ENCODE measurements at places on chromosomes 7 and 10.

DNA sequence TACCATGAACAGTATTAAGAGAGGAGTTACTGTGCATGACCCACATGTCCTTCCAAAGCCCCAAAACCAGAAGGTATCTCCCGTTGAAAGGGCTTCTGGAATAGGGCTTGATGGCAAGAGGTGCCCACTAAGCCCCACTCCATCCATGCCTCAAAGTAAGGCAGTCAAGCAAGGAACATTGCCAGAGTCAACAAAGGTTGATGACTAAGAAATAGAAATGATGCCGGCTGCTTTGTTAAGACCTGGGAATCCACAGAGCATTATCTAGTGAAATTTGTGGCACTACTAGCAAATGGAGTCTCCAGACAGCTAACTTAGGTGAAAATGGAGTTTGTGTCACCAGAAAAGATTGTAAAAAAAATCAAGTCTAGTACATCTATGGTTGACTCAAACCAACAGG lies 6.2 kb downstream of the SFR1 start:
- DNase-seq = no peak

- DNase-seq = no peak
Observed at GRCh38 chr10:109593682-109594081, 329.6 kb downstream of the XPNPEP1 start.

- DNase-seq = no peak
Observed at GRCh38 chr10:86413046-86413728, 46.6 kb upstream of the GRID1 start.

DNA sequence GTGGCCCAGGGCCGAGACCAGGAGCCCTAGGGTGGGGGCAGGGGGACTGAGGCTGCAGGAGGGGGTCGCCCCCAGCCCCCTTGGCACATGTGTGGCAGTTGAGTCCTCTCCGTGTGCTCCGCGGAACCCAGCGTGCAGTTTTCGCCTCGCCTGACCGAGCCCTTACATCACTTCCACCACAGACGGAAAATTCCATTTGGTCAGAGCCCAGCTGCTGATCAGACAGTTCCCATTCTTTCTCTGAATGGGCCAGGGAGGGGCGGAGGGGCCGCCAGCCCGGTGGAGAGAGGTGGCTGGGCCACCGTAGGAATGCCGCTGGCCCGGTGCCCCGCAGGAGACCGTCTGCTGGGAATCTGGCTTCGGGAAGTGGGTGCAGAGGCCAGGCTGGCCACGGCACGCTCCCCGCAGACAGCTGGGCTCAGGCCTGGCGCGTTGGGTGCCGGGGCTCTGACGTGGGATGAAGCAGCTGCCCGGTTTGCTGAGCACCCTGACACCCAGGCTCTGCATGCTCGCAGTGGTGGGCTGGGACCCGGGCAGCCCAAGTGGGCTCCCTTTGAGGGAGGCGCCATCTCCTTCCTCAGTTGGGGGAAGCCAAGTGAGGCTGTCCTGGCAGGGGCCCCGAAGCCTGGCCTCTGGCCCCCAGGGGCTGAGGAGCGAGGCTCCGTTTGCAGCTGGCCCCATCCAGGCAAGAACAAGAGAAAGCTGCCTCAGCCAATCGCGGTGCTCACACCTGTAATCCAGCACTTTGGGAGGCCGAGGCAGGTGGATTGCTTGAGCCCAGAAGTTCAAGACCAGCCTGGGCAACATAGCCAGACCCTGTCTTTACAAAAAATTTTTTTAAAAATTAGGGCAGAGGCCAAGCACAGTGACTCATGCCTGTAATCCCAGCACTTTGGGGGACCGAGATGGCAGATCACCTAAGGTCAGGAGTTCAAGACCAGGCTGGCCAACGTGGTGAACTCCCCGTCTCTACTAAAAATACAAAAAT lies 9.9 kb downstream of the TTYH3 start:
- DNase-seq = no peak

GRCh38 chr7:3158341-3158760 lies 114.7 kb upstream of the CARD11 start:
- no peak for DNase-seq

GRCh38 chr10:29491918-29492317 lies 142.9 kb downstream of the SVIL start:
- DNase-seq = no peak

DNA sequence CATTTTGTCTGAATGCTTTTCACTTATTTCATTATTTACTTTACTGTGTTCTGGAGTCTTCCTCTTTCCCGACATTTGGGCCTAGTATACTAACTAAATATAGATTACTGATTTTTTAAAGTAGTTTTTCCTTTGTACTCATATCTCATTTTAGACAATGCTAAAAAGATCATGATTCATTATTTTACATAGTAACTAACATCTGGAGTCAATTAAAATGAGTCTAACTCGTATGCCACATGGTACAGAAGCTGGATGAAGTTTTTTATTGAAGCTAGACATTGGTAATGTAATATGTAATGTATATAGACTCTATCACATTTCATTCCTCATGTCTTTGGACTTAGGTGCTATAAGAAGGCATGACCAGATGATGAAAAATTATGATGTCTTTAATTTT lies 156.3 kb upstream of the HGF start:
- DNase-seq = no peak

GRCh38 chr7:105487579-105488571 lies 34.2 kb downstream of the PUS7 start:
- DNase-seq = no peak

- peak; percentile 28 for DNase-seq
Observed at GRCh38 chr7:142785841-142786250, 15.1 kb downstream of the PRSS2 start.

DNA sequence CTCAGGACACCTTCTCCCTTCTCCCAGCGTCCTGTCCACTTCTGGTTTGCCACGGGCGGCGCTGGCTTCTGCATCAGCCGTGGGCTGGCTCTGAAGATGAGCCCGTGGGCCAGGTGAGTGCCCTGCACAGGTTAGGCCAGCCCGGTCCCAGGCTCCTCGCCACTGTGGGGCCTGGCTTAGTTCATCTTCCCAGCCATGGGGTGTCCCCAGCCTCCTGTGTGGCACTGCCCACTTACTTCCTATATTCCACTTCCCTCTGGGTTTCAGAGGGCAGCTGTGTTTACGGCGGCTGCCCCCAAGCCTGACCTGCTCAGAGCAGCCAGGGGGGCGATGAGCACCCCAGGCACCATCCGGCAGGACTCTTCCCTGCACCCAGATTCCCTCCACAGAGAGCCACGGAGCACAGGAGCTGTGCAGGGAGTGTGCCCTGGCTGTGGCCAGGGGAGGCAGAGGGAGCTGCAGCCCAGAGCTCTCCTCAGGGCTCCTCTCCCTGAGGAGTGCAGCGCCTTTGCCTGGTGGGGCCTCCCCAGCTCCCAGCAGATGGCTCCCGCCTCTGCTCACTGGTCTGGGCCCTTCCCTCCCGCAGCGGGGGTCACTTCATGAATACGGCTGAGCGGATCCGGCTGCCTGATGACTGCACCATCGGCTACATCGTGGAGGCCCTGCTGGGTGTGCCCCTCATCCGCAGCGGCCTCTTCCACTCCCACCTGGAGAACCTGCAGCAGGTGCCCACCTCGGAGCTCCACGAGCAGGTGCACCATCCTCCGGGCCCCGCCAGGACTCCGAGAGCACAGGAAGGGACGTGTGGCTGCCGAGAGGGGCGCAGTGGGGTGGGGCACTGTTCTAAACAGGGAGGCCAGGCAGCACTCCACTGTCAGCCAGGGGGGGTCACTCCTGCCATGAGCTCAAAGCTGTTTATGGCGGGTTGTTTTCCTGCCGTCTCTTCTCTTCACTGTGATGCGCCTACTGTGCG lies 6.4 kb downstream of the LFNG start:
- no peak for DNase-seq

GRCh38 chr7:116573541-116573940 lies 48.7 kb downstream of the CAV1 start:
- DNase-seq = no peak

- no peak for DNase-seq
Observed at GRCh38 chr7:45075871-45076796, 12.6 kb downstream of the NACAD start.

- no peak for DNase-seq
Observed at GRCh38 chr10:122847782-122848604, 2.3 kb upstream of the CUZD1 start.

DNA sequence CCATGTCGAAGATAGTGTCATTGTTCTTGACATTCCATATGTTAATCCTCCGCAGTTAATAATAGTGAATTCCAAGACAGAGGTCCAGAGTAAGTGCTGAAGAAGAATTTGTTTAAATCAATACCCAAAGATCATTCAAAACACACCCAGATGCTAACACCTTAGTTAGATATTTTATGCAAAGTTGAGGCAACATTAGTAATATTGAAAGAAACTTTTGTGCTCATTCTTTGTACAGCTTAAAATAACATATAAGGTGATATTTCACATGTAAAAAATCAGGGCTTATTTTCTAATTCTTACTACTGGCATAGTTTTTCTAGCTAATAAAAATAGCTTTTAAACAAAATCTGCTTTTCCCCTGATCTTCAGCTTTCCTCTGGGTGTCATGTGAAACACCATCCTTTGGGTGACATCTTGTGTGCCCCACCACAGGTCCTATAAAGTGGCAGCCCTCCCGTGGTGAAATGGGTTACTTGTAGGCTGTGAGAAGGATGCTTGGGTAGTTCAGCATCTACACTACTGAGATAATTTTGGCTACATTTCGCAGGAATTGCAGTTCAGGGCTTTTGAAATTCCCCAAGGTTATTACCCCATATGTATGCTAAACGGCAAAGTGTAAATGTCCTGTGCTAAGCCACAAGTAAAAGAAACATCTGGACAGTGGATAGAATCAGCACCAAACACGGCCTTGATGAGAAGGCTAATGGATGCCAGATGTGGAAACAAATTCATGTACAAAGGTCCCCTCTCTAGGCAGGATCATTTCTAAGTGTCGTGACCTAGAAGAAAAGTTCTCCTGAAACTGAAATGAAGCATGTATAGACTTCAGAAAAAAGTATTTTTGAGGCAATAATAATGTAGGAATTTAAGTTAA lies 105.4 kb downstream of the GRM3 start:
- DNase-seq = no peak

DNA sequence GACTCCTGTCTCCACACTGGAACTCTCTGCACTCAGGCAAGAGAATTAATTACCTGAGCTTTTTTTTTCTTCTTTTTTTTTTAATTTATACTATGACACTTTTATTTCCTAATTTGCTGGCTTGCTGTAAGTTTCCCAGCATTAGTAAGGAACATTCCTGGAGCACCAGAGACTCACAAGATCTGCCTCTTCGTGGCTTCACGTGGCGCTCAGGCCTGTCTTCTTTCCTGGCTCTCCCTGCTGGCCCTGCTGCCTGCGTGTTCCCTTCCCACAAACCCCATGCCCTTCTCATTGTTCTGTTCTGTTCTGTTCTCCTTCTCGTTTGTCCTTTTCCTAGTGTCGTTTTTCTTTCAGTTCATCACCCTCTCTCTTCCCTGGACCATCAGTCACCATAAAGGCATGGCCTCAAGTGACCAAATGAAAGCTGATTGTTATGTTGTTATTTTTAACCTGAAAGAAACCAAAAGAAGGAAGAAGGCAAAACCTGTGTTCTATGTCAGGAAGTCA lies 591.6 kb upstream of the PFKP start:
- DNase-seq = no peak

DNA sequence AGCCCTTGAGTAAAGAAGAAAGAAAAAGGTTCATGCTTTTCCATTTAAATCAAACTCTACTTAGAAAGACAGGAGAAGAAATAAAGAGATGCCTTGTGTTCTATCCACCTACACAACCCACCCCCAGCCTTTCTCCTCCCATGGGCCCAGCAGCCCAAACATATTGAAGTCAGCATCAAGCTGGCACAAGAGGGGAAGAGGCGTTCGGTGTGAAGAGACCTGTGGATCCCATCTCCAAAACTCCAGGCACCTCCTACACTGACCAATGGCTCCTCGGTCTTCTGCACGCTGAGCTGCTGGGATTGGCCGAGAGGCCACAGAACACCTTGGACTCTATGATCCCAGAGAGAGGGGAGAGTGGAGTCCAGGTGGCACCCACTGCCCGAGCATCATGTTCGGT lies 66.0 kb upstream of the CELF2 start:
- DNase-seq = no peak

GRCh38 chr7:2007551-2007950 lies 225.2 kb downstream of the MAD1L1 start:
- DNase-seq = no peak

- no peak for DNase-seq
Observed at GRCh38 chr10:131909929-131910328, 9.1 kb downstream of the PPP2R2D start.

GRCh38 chr10:83666762-83667161 lies 472.5 kb upstream of the GHITM start:
- DNase-seq = no peak

- DNase-seq = no peak
Observed at GRCh38 chr10:67837541-67838314, at the start of gene DNAJC12. Gene DNAJC12, minus strand, starts transcription at chr10:67838188. Its CDS starts 177 bp downstream, at chr10:67838011.

GRCh38 chr10:3946234-3947229 lies 161.5 kb upstream of the KLF6 start:
- DNase-seq = no peak

DNA sequence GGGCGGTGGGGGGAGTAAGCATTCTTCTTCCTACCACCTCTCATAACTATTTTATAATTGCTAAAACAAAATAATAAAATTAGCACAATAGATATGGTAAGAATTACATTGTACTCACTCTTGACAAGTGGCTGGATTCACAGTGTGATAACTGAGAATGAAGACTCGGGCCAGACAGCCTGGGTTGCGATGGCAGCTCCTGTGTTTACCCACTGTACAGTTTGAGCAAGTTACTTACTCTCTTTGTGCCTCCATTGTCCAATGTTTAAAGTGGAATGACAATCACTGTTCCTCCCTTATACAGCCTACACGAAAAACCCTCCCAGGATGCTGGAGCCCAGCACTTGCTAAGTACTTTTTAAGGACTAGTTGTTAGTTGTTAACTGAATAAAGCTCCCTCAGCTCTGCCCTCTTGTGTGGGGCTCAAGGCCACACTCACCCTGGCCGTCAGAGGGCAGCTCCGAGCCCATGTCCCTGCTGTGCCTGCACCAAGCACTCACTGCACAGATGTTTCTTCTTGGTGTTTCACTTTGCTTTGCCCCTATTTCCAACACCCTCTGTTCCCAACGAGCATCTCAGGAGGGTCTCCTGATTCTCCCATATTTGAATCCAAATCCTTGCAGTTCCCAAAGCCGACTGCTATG lies 56.4 kb upstream of the NPS start:
- DNase-seq = no peak

GRCh38 chr7:67550801-67551436 lies 554.3 kb downstream of the TYW1 start:
- DNase-seq = no peak
